Motor neuron (in vitro differentiated cells): ENCODE measurements at places on chromosomes 1 and 21.

GRCh38 chr21:44704636-44705001 is 6.8 kb downstream of the TSPEAR start:
- no peak for ATAC-seq

- no peak for ATAC-seq
Observed at GRCh38 chr1:226790545-226791181, 51.6 kb upstream of the ITPKB start.

- ATAC-seq, result peak; percentile 95
Observed at GRCh38 chr21:36567216-36567885, 87.4 kb upstream of the CLDN14 start.

DNA sequence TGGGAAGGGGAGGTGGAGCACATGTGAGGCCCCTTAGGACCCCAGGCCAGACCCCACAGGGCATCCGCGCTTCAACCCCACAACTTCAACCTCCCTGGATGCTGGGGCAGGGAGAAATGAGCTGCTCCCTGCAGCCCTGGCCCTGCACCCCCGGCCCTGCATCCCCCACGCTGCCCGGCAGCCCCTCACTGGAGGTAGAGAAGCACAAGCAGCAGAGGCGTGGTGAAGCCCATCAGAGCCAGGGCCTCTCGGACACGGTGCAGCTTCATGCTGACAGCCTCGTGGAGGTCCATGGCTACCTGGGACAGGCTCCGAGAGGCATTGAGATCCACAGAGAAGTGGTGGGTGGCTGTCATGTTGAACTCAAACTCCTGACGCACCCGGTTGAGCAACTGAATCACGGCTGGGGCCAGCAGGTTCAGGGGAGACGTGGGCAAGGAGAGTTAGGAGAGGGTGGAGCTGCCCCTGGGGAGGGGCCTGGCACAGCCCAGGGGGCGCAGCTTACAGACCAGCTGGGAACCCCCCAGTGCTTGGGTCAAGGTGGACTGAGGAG is 3.3 kb downstream of the DCST2 start:
- no peak for ATAC-seq

DNA sequence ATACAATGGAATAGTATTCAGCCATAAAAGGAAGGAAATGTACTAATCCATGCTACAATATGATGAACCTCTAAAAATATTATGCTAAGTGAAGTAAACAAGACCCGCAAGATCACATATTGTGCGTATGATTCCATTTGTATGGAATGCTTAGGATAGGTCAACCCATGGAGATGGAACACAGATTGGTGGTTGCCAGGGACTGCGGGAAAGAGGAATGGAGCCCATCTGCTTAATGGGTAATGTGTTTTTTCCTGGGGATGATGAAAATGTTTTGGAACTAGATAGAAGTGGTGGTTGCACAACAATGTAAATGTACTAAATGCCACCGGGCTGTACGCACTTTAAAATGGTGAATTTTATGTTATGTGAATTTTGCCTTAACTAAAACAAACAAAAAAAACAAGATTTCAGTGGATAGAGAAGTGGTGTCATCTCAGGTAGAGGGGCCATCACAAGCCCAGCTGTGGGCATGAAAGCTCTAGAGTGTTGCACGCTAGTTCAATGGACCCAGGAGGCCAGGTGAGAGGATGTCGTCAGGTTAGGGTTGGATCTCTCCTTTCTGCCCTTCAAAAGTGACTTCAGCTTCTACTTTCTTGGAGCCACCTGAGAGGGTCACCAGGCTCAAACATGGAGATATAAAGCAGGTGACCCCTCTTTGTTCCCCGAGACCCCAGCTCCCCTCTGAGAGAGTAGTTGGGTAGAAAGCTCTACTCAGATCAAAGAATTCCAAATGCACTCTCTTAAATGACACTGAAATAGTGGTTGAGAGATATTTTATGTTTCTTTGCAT is 2.5 kb downstream of the C1orf115 start:
- ATAC-seq, result no peak

DNA sequence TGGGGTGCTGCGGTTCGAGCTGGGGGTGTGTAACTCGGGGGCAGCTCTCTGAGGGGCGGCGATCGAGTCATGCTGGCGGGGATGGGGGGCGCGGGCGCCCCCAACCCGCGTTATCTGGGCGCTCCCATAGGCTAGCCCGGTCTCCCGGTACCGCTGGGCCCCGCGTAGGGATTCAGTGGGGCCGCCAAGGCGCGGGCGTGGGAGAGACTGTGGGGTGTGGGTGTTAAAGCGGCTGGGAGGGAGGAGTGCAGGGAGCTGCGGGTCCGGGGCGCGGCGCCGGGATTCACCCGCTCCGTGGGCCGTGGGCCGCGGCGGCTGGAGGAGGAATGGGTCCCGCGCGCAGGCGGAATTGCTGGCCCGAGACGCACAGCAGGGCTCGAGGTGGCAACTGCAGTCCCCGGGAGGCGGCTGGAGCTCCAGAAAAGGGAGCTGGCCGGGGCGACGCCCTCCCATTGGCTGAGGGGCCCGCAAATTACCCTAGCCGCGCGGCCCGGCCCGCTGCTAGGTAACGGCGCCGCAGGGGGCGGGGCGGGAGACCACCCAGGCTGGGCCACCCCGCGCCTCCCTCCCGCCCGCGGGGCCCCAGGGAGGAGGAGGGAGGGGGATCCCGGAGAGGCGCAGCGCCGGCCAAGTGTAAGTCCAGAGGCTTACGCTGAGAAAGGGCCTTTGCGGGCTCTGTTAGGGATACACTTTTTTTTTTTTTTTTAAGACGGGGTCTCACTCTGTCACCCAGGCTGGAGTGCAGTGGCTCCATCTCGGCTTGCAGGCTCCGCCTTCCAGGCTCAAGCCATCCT is at the start of gene PTCH2:
TSS of gene PTCH2 (minus strand) at position 392 of the 794 bp plus-strand sequence. CDS start at position 71, 321 bp downstream.
- peak; percentile 72 for ATAC-seq

- no peak for ATAC-seq
Observed at GRCh38 chr1:107786203-107786845, 178.7 kb downstream of the VAV3 start.

DNA sequence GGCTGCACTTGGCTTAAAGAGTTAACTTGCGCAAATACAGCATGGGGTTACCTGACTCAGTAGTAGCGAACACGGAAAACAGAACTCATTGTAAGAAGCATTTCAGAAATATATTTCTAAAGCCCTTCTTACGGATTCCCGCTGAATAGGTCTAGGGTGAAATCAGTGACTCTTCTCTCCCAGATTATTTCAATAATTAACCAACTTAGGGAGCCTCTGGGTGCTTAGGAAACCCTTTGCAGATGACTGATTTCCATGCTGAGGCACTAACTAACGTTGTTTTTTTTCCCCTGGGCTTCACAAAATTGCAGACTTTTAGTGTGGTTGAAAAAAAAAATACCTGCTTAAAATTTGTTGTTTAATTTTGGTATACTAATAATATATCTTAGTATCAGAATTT is 40.3 kb downstream of the BTG3 start:
- no peak for ATAC-seq

DNA sequence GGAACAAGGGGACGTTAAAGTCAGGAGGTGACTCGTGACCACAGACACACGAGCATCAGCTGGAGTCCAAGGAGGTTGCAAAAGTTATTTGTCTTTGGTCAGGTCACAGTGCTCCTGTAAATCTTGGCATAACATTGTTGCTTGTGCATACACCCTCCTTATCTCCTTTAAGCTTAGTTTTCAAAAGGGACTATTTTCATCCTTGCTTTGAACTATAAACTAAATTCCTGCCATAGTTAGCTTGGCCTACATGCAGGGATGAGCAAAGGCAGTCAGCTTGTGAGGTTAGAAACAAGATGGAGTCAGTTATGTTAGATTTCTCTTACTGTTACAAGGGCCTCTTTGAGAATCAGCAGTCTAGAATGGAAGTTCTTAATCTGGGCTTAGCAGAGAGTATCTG is 28.0 kb upstream of the FASLG start:
- no peak for ATAC-seq

DNA sequence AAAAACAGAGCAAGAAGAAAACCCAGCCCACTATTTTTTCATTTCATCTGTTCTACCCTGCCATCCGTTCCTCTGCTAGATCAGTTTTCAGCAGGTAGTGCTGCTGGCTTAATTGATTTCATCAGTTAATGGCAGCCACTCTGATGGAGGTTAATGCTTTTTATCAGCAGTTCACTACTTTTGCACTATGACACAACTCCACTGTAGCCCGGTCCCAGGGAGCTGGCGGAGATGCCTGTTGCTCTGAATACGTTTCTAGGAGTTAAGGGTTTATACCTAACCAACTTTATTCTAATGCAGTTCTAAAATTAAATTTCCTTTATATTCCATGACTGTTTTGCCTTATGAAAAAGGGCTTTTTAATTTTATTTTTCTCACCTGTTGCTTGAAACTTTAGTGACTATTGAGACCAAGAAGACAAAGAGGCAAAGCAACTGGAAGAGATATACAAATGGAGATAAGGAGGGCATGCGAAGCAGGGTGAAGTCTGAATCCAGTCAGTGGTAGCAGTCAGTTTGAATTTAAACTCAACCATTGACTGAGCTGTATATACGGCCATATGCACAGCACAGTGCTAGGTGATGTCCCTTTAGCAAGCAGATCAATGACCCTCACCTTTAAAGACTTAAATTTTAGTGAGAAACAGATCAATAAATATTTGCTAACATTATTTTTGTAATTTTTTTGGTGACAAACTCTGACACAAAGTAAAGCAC is 477.9 kb downstream of the LMO4 start:
- ATAC-seq, result no peak

DNA sequence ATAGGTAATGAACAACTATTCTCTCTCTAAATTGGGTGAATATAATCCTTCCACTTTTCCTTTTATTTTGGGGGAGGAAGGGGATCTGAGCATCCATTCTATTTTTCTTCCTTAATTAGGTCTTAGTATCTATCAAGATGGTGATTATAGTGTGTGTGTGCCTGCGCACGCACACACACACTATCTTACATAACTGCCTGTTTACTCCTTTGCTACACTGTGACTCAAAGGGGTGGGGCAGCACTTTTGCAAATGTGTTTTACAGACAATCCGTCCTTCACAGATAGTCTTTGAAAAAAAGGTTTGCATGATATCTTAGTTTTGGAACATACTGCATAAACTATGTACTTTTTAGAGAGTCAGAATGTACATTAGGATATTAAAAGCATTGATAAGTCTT is 191.5 kb downstream of the SDCCAG8 start:
- no peak for ATAC-seq

GRCh38 chr1:92487078-92487605 is 417 bp upstream of the GFI1 start:
- no peak for ATAC-seq

DNA sequence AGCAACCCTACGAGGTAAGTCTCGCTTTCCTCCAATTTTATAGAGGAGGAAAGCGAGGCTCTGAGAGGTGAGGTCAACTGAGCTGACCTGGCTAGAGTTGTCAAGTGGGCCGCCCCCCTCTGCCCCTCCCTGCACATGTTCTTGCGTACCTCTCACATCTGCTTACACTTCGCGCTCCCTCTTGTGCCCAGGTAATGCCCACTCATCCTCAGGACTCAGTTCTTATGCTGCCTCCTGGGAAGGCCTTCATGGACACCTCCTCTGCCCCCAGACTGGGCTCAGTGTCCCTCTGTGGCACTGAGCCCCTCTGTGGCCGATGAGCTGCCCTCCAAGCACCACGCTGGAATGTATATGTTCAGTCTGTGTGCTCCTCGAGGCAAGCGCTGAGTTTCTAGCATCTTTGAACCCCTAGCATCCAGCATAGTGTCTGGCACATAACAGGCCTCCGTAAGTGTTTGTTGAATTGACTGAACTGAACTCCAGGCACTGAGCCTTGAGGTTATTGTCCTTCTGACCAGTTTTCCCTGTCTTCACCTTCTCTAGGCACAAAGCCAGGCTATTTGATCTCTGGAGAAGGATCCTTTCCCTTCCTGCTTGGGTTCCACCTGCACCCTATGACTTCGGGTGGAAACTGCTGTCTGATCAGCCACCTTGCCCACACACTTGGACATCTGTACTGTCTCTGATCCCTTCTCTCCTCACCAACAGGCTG is 13.5 kb downstream of the MOV10 start:
- ATAC-seq, result no peak

DNA sequence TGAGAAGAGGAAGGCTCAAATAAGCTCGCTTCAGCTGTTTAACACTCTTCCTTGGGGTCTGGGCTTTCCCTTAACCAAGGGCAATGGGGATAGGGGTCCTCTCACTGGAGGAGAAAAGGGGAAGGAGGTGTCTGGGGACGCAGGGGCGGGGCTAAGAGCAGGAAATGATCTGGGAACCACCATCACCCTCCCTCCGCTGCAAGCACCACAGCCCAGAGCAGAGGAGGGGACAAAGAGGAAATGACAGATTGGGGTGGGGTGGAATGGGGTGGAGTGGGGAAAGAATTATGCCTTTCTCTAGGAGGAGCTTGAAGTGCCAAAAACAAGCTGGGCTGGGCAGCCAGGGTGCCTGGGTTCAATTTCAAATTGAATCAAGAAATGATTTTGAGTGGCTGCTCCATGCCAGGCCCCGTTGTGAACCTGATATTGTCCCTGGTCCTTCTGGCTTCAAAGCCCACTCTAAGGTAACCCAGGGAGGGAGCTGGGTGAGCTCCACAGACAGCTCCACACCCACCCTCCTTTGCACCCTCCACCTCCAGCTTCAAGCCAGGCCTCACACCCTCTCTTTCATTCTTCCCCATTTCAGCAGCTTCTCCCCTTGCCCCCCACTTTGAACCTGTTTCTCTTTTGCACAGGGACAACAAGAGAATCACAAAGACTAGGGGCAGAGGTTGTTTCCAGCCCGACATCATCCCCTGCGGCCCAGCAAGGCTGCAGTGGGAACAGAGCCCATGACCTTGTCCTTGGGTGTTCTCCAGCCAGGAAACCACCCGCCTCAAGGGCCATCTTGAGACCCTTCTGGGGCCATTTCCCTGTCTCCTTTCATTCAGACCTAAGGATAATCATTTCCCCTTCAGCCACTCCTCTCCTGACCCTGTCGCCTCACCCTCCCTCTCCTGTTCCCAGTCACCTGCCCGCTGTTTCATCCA is 1.1 kb downstream of the ARHGAP30 start:
- no peak for ATAC-seq

- no peak for ATAC-seq
Observed at GRCh38 chr1:89429062-89429461, 65.2 kb downstream of the GBP6 start.

DNA sequence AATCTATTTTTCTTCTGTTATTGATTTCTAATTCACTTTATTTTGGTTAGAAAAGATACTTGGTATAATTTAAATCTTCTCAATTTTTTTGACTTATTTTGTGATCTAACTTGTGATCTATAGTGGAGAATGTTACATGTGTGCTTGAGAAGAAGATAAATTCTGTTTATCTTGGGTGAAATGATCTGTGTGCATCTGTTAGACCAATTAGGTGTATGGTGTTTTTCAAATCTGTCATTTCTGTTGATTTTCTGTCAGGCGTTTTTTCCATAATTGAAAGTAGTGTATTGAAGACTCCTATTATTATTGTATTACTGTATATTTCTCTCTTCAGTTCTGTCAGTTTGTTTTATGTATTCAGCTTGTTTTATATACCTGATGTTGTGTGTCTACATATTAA is 1668.3 kb downstream of the PLA2G4A start:
- ATAC-seq, result no peak

DNA sequence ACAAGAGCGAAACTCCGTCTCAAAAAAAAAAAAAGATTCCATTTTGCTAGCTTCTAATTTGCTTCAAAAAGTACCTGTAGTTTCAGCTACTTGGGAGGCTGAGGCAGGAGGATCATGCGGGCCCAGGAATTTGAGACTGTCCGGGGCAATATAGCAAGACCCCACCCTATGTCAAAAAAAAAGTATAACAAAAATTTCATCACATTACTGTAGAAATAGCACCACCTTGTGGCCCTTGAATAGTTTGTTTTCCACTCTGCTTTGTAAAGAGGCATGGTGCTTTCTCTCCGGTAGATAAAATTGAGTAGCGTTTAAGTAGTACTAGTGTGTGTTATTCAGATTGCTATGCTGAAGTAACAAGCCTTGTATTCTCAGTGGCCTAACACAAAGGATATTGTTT is 18.2 kb upstream of the MSTO1 start:
- ATAC-seq, result no peak

- ATAC-seq, result no peak
Observed at GRCh38 chr1:78501203-78501602, 10.4 kb downstream of the PTGFR start.
